ENCODE measurements at places on chromosomes 2 and 18.

GRCh38 chr2:133884739-133885381 is 316.6 kb upstream of the NCKAP5 start:
- peak; percentile 2 for DNase-seq

DNA sequence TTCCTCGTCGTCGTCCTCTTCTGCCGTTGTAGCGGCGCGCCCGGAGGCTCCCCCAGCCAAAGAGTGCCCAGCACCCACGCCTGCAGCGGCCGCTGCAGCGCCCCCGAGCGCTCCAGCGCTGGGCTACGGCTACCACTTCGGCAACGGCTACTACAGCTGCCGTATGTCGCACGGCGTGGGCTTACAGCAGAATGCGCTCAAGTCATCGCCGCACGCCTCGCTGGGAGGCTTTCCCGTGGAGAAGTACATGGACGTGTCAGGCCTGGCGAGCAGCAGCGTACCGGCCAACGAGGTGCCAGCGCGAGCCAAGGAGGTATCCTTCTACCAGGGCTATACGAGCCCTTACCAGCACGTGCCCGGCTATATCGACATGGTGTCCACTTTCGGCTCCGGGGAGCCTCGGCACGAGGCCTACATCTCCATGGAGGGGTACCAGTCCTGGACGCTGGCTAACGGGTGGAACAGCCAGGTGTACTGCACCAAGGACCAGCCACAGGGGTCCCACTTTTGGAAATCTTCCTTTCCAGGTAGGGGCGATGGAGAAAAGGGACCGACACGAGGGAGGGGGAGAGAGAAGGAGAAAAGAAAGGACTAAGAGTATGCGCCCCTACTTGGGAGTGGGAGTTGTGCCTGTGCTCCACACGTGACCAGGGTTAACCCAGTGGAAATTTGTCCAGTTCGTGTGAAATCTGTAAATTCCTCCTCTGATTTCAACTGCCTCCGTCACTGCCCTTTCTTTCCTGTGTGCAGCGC is 800 bp downstream of the HOXD13 start:
- no peak for DNase-seq

DNA sequence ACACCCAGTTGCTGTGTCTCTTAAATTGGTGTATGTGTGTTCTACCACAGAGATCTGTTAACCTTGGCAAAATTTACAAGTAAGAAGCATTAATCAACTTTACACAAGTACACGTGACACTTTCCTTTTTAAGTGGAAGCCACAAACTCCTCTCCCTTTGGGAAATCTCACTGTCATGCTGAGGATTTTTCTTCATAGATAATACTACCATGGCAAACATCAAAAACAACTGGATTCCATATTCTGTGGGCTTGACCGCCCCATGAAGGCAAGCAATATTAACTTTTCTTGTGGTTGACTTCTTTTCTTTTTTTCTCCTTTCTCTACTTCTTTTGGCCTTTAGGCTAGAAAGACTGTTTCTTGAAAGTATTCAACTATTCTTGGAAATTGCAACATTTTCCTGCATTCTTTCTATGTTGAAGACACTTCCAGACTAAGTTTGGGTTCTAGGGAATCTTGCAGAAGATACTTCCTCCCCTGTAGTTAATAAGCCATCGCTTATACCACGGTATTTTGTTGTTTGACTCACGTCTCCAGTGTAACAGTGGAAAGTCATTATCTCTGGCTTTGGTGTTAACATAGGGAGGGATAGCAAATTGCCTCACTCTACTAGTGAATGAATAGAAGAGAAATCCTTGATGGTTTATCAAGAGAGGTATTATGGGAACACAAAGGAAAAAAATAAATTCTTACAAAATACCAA is 79.5 kb downstream of the SLC8A1 start:
- DNase-seq = no peak

DNA sequence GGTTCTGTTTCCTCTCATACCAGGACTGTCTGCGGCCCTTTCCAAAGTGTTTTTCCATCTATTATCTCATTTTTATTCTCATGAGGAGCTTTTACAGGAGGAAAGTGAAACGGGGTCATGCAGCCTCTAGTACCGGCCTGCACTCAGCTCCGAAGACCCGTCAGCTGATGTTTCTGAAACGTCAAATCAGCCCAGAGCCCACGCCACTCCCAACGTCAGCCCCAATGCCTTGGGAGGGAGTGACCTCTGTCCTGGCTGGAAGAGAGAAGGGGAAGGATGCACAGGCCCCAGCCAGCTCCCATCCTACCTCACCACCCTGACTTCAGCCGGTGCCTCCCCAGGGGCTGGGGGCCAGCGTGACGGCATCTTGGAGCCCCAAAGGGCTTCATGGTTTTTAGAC is 58.5 kb downstream of the ADCY3 start:
- no peak for DNase-seq

GRCh38 chr2:63058921-63059792 is 8.5 kb downstream of the OTX1 start:
- no peak for DNase-seq

DNA sequence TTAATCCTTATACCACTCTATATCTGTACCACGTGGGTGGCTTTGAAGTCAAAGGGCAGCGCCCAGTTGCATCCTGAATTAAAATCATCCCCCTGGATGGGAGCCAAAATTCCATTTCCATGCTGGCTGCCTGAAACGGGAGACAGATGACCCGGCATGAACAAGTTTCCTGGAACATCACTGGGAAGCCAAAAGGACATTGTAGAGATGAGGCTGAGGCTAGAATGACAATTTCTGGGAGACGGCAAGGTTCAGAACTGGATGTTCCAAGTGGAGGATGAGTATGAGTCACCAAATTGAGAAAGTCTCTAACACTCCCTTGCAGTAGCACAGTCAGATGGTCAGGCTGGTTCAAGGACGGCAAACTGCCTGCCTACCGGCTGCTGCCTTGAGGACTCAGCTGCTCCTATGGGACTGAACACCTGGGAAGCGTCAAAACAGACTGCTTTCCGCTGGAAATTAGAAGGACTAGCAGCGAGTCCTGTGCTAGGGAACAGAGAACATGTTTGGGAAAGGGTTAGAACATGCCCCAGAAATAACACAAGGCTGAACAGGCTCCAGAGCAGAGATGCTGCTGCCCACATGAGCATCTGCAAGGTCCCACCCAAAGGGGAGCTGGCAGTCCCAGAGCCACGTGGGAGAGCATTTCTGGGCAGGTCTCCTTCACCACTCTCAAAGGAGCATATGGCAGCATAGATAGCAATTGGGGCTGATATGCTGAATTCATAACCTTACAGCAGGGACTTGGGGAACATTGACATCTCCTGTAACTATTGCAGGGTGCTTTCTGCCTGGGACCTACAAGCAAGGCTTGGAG is 32.0 kb downstream of the YPEL5 start:
- DNase-seq = peak; percentile 26

DNA sequence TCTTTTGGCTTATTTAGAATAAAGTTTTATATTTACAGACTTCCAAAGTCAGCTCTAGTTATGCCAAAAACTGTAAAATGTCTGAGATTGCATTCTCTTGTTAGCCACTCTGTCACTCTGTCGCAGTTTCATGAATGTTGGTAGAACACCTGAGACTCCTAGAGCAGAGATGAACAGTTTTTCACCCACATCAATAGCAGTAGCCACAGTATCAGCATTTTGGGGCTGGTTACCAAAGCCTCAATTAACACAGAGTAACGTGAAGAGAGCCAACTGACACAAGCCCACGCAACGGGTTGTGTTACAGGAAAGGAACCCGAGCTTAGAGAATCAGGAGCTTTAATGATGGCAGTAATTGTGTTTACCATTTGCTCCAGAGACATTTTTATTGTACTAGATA is 443.0 kb upstream of the SLC39A10 start:
- DNase-seq = no peak

DNA sequence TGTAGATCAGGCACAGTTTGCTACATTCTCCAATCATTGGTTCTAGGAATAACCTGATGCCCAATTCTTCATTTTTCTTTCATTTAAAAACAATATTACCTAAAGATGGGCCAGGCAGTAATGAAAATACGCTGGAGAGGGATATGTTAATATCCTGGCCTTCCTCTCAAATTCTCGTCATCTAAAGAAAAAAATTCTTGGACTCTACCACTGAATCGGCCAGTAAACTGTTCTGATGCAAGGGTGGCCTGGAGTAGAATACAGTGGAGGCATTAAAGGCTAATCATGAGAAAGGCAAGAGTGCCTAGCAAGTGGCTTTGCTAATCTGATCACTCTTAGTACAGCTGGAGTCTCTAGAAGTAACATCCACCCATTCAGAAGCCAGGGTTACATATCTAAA is 157.7 kb downstream of the ANTXR1 start:
- DNase-seq = no peak

Data from hippocampal formation (tissue), 2 donors.